ENCODE measurements at places on chromosomes 11 and 22.

GRCh38 chr11:121482231-121483129 lies 29.7 kb upstream of the SORL1-AS1 start:
- peak; percentile 76 for DNase-seq

DNA sequence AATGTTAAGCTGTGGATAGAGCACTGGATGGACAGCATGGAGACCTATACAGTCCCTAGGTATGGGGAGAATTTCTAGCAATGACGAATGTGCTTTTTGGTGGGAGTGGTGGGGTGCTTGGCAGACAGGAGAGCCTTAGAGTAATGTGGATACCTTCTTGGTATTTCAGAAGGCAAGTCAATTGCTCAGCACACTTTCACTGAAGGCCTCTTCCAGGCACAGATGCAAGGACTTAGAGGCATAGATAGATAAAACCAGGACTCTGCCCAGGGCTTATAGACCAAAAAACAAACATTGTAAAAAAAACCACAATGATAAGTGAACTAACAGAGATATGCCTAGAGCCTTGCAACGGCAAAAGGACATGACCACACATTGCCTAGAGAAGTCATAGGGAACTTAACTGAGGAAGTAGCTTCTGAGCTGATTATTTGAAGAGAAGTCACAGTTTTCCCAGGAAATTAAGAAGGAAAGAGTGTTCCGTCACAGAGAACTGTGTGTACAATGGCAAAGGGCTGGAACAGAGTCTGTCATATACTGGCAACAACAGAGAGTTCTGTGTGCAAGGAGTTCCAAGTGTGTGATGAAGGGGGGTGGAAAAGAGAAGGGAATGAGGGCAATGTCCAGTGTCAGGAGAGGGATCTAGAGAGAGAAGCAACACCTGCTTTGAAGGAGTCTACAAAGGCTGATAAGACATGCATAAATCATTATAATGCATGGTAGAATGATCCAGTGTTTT lies 65.9 kb upstream of the PICALM start:
- DNase-seq: no peak

DNA sequence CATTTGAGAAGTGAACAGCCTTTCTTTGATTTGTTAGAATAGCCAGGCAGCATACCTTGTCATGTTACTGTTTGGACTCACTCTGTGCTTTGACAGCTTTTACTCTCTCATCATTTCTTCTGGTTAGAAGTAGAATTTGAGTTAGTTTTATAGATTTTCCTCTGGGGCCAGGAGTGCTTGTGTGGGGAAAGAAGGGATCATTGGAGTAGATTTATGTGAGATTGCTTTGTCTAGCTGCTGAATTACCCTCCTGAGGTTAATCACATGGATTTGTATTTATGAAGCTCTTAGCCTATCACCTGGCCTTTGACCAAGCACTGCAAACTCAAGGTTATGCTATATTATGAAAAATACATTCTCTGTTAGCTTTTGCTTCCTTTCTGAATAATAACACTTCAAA lies 54.3 kb downstream of the SWAP70 start:
- no peak for DNase-seq

DNA sequence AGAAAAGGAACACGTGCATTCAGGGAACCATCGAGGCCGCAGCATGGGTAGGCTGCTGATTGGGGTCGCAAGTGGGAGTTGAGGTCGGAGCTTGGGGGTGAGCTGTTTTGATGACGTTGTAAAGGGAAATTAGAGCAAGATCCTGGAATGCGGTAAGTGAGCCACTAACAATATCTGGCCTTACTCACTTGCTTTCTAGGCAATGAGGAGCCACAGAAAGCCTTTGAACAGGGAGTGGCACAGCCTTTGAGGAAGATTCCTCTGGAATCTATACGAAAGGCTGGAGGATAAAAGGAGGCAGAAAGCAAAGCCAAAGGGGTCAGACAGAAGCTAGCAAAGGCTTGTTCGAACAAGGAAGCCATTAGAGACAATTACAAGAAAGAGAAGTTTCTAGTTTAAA lies 197.5 kb downstream of the LARGE1 start:
- no peak for DNase-seq

DNA sequence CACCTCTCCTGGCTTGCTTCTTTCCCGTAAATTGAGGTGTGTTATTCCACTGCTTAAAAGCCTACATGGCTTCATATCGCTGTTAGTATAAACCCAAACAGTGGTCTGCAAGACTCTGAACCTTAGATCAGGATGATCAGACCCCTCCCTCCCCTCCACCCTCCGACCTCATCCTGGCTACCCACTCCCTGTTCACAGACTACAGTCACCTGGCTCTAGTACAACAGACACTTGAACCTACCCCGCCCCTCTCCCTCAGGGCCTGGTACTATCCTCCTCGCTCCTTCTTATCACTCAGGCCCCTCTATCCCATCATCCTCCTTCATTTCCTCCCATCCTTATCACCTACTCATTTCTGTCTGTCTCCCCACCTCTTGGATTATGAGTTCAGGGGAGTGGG lies 20.1 kb downstream of the PTPRJ start:
- DNase-seq: no peak

GRCh38 chr11:105774899-105775298 lies 165.0 kb downstream of the GRIA4 start:
- DNase-seq: no peak

GRCh38 chr11:74636630-74637184 lies 44.3 kb downstream of the POLD3 start:
- DNase-seq: no peak

DNA sequence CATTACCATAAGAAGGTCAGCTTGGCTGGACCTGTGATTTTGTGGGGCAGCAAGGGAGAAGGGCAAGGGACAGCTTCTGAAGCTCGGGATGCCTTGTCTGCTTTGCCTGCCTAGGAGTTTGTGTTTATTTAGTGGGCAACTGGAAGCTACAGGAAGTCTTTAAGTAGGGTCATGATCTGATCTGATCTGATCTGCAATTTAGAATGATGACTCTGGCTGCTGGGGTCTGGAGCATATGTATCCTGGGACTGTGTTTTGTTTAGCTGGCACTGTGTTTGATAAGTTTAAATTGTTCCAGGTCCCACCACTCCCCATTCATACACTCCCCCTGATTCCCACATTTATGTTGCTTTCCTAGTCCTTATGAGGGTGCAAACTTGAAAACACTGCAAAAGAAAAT lies 47.7 kb upstream of the HTATIP2 start:
- DNase-seq: no peak

DNA sequence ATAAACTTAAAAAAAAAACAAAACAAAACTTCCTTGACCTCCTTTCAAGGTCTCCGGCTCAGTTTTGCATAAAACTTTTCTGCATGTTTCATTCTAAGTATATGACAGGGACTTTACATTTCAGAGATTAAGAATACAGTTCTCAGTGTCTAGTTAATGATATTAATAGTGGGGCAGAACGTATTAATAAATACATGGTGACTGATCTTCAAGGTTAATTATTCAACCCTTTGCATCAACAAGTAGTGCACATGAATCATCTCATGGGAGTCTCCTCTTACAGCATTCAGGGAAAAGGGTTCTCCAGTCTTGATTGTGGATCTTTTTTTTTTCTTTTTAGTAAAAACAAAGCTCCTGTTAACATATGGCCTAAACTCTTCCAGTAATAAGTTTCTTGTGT lies 146.8 kb downstream of the KIRREL3 start:
- no peak for DNase-seq

- no peak for DNase-seq
Measured at GRCh38 chr22:47000888-47001287, 238.4 kb downstream of the TBC1D22A start.

- no peak for DNase-seq
Measured at GRCh38 chr11:69201066-69201365, 45.3 kb downstream of the SMIM38 start.

GRCh38 chr11:123413636-123414035 lies 16.4 kb upstream of the GRAMD1B start:
- DNase-seq: no peak

- DNase-seq: peak; percentile 14
Measured at GRCh38 chr11:123640677-123641494, 13.5 kb downstream of the SCN3B start.

DNA sequence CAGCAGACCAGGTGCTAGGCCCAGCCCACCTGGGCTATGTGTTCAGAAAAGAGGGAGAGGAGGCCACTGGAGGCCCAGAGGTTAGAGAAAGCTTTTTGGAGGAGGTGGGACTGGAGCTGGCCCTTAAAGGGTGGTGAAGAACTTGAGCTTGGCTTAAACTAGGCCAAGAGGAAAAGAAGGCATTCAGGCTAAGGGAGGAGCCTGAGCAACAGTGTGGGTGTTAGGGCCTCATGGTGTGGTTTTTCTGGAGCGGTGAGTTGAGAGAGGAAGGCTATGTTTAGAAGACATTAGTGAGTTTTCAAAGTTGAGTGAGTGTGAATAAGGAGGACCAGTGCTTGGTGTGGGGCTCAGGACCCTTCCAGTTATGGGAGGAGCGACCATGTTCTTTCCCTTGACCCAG lies 6.2 kb downstream of the TAF6L start:
- DNase-seq: no peak

DNA sequence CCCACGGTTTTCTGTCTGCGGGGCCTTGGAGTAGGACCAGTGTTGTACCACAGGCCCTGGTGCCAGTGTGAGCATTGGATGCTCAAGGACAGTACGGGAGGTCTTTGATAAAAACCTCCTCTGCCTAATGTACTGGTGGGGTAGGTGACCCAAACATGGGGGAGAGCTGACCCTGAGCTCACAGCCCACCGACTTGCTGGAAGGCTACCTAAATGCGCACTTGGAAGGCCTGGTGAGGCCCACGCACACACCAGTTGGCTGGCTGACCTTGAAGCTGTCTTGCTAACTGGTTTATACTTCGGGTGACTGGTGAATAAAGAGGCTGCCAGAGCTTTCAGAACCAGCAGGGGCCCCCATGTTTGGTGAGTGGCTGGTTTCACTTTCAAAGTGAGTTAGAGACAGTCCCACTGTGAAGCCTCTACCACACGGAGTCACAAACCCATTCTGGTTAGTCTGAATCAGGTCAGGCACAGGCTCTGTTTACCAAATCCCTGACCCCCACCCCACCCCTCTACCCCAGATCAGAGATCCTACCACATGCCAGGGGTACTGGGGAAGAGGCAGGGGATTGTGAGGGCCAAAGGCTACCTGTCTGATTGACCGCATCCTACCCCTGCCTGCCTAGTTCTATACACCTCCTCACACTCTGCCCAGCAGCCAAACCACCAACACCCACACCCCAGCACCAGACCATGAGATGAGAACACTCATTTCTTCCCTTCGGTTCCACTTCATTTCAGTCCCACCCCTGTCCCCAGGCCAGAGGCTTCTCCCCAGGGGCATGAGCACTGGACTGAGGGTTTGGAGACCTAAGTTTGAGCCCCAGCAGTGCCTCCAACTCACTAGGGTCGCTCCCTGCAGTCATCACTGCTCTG lies 12.7 kb upstream of the IL2RB start:
- DNase-seq: peak; percentile 73

All from central memory CD4-positive, alpha-beta T cell (primary cell).